Stimulated activated CD8-positive, alpha-beta memory T cell treated with anti-CD3 and anti-CD28 coated beads, Interleukin-7, amount 100 ng/mL, for 24 hours (primary cell): ENCODE measurements at places on chromosomes 2 and 18.

GRCh38 chr2:205276116-205276777 lies 406.1 kb upstream of the NRP2 start:
- no peak for DNase-seq

- no peak for DNase-seq
Observed at GRCh38 chr2:14828968-14829367, 196.5 kb downstream of the LRATD1 start.

- DNase-seq: no peak
Observed at GRCh38 chr2:128362889-128363228, 44.2 kb upstream of the HS6ST1 start.

DNA sequence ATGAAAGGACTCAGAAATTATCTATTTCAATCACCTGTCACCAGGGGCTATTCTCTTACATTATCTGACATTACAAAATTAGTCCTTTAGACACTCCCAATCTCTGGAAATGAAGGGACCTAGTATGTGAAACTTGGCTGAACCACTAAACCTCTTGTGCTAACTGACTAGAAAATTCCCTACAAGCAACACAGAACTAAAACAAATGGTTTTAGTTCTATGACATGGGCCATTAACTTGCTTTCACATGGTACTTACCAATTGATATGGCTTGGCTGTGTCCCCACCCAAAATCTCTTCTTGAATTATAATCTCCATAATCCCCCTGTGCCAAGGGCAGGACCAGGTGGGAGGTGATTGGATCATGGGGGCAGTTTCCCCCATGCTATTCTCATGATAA lies 16.6 kb downstream of the SERPINE2 start:
- no peak for DNase-seq

DNA sequence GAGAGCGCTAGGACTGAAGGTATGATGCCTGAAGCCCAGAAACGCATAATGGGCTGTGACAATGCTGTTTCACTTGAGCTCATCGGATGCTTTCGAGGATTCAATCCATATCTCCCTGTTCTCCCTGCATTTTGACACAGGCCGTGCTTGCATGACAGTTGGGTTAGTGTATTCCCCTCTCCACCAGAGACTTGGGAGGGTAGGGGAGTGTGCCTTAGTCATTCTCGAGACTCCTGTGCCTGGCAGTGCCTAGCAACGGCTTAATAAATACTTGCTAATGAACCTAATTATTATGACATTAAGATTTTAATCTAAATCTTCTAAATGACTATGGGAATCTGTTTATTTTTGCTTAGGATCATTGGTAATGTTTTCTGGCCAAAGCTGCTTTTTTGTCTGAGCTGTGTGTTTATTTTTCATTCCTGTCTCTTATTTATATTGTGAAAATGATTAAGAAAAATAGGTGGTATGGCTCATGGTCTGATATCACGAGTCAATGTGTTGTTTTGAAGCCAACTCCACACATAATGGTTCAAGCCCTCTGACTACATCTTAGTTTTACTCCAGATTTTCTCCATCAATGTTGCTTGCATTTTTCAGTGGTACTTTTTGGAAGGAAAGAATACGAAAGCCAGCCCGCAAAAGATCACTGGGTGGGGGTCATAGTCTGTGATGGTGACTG lies 61.3 kb downstream of the NEDD4L start:
- no peak for DNase-seq

DNA sequence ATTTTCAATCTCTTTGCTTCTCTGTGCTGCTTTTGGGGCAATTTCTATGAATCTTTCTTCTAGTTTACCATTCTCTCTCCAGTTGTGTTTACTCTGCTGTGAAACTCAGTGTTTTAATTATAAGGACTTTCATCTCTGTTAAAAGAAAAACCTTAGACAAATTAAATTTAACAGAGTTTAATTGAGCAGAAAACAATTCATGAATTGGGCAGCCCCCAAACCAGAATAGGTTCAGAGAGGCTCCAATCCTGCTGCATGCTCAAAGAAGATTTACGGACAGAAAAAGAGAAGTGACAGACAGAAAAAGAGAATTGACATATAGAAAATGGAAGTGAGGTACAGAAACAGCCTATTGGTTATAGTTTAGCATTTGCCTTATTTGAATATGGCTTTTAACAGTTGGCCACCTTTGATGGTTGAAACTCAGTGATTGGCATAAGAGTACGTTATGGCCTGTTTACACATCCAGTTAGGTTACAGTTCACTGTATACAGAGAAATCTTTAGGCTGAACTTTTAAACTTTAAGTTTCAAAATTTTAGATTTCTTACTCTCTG lies 120.4 kb downstream of the RNF152 start:
- no peak for DNase-seq

- DNase-seq: no peak
Observed at GRCh38 chr2:69307579-69308064, 79.4 kb downstream of the GFPT1 start.

DNA sequence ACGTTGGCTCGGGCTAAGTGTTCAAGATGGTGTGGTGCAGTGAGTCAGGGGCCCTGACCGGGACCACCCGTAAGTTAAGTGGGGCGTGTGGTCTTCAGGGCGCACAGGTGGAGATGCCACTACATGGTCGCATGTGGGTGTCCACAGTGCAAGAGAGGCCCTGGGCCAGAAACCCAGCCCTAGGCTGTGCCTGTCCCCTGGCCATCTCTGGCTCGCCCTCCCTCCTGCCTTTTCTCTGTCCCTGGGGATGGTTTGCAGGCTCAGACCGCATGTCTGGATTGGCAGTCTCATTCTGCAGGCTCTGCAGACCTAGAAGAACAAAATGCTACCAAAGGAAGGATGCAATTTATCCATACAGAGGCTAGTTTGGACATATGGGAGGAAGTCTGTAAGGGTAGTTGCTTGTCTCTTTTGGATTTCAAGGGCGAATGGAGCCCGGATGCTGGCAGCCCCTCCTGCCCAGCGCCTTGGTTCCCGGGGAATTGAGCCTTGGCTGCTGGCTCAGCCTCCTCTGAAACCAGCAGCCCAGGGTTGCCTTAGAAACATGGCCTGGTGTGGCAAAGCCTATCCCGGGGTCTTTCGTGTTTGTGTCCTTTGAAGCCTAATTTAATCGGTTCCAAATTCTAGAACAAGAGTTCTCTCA lies 417.5 kb upstream of the HS6ST1 start:
- DNase-seq: no peak

DNA sequence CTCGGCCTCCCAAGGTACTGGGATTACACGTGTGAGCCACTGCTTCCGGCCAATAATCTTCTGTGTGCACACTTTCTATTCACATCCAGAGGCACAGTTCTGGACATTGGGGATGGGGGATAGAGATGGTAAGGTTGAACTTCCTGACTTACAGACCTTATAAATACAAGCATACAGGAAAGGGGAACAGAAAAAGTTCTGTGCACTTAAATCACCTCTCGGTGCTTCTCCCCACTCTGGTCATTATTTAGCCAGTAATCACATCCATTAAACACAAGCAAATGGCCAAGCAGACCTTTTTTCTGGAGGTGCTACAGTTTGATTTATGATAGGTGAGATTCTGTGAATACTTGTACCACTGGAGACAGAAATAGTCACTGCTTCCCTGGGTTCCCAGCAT lies 110.6 kb downstream of the CRIM1 start:
- no peak for DNase-seq

DNA sequence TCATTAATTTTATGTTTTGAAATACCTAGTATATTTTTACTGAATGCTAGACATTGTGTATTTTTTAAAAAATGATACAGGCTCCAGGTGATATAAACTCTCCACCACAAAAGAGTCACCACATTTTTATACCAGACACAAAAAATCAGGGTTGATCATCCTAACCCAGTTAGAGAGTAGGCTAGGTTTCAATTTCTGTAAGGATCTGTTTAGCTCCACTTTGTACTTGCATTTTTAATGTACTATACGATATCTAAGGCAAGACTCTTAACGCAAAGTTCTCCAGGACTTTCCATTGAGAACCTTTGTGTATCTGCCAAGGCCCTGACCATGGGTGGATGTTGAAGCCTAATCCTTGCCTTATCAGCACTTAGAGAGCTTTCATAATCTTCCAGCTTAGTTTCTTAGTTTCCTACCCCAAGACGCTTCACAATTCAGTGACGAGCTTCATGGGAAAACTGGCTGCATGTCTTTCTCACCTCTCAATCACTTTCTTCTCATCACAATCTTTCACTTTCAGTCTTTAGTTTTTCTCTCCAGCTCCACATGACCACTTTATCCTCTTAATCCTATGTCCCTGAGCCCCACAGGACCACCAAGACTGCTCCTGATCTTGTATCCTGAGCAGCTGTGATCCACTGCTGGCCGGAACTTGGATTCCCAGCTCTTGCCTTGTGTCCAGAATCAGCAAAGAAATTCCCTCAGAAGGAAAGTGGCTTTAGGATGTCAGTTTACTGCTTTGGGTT lies 635.8 kb downstream of the RNF144A start:
- no peak for DNase-seq

- no peak for DNase-seq
Observed at GRCh38 chr18:31252522-31252921, 65.4 kb upstream of the DSG1 start.
